Activated T-helper 2 cell treated with anti-CD3 and anti-CD28 coated beads, Interferon-gamma antibody, Interleukin-2, Interleukin-4, amounts not matched to agents 10 μg/mL and 5 μg/mL and 100 μg/mL, durations not matched to agents 14 hours and 24 hours and 36 hours (primary cell): ENCODE measurements at places on chromosomes 1 and 21. TPM values are rescaled to one million over a fixed set of nuclear protein-coding genes. Genes with fewer than 3 reads are reported as not detected.

The SYPL2 gene
- total RNA-seq: 0.11 TPM in 1 of 2 replicates, not detected in the other

The PRKACB gene
- 16.4 and 20.9 TPM in 2 replicates for total RNA-seq

The GORAB gene
- total RNA-seq: 10.1 and 12.3 TPM in 2 replicates

The KLHDC7A gene
- not detected in 2 replicates for total RNA-seq

The GPR25 gene
- not detected in 2 replicates for total RNA-seq

The LHX8 gene
- not detected in 2 replicates for total RNA-seq

The NCAM2 gene
- 0.23 TPM in 1 of 2 replicates, not detected in the other for total RNA-seq

The AIRE gene
- total RNA-seq: not detected in 2 replicates

The NBPF6 gene
- 0.23 and 0.50 TPM in 2 replicates for total RNA-seq

The PCP4L1 gene
- not detected in 2 replicates for total RNA-seq

The VANGL2 gene
- not detected in 2 replicates for total RNA-seq

The TTC39A gene
- total RNA-seq: 0.41 and 0.44 TPM in 2 replicates

The TMEM240 gene
- 0.25 and 0.48 TPM in 2 replicates for total RNA-seq

The LENEP gene
- total RNA-seq: 0.48 and 2.0 TPM in 2 replicates

The SPRR2G gene
- total RNA-seq: not detected in 2 replicates

The TNFSF4 gene
- 1.1 and 1.3 TPM in 2 replicates for total RNA-seq

The GABRD gene
- not detected in 2 replicates for total RNA-seq

The ERICH3 gene
- total RNA-seq: not detected in 2 replicates

The TSPEAR gene
- not detected in 2 replicates for total RNA-seq

The SUMO3 gene
- 86.1 and 87.0 TPM in 2 replicates for total RNA-seq
